Activated gamma-delta T cell treated with Interleukin-2 at 50 U/mL for 16 hours (primary cell): ENCODE measurements at places on chromosomes 2 and 18.

GRCh38 chr2:66443979-66444861 lies 9.3 kb downstream of the MEIS1 start:
- DNase-seq: no peak

DNA sequence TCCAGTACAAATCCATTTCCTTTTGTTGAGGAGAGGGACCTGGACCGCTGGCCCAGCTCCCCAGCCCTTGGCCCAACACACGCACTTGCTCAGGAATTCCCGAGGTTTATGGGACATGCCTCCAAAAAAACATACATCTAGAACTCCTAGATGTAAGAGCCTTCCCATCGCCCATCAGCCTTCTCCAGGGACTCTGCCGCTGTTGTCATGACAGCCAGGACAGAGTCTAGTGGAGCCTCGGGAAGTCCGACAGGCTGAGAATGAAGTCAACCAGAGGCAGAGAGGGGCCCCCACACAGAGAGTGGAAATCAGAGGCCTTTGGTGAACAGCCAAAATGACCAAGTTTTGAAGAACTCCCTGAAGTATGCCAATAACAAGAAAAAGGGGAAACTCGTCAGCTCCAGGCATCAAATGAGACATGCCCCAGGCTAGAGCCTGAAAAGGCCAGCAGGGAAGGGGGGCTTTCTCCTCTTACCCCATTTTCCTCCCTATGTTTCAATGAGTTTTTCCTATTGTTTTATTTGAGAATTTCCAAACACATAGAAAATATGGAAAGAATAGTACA lies 43.2 kb upstream of the CAB39 start:
- DNase-seq: no peak

DNA sequence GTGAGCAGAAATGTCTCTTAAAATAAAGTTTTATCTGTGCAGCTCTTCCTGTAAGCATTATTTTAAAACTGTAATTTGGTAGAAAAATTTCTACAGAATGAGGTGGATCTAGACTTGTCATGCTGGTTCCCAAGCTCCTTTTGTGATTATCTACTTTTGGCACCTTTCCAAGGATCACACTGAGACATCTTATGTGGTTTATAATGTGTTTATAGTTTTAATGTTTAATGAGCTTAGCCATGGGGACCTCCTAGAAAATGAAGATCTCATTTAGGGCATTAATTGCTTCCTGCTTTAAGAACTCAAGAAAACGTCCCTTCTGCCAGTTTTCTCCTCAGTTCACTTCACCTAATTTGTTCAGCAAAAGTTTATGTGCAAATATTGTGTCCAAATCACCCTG lies 468.4 kb downstream of the SUCLG1 start:
- DNase-seq: no peak

DNA sequence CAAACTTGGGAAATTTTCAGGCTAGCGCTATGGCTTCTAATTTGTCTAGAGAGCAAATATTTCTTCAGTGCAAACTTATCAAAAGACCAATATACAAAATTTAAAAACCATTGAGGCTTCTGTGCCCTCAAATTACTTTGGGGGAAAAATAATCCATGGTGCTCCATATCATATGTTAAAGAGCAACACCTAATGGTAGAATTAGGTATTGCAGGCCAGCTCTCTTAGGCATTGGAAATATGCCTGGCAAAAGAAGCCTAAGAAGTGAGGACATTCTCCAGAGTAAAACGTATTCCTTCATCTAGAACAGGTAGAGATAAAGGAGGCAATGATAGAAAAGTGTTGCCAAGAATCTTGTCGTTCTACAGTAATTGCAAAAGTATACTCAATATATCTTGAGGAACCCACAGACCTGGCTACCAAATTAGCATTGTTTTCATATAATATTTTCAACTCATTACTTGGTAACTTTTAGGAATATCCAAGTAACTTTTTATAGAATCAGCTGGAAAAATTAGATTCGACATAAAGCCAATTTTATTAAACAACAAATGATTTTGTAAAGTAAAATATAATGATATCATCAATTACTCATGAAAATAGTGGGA lies 401.1 kb downstream of the BCL11A start:
- DNase-seq: no peak

DNA sequence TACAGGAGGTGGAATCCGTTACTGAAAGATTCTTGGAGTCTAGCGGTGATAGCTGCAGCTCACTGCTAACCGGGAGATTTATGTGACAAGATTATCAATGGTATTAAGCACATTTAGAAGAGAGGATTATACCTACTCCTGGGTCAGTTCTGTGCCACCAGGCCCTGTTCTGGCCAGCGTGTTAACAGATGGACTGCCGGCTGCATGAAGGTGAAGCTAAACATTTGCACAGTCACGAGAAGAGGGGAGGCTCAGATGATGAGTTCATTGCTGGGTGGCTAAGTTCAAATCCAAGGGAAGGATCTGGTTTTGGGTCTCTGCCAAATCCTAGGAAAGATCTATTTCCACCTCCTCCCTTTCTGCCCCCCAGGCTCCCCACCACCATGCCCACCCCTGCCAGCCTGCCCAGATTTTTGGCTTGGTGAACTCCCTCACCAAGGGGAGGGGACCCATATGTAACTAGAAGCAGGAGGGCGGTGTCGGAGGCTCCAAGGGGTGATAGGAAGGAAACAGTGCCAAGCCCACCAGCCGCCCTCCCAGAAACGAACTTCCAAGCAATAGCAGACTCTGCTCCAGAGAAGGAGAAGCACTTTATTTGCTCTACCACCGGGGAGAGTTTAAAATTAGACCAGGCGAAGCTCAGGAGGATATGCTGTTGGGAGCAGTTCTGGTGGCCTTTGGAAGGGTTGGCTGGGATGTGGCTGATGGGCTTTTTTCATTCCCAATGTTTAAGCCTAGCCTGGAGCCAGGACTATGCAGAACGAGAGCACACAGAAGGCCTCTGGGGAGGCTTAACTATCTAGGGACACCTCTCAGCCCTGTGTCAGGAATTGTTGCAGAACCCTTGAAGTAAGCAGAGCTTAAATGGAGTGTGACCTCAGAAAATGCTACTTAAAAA lies 200.5 kb downstream of the KLHL29 start:
- no peak for DNase-seq

DNA sequence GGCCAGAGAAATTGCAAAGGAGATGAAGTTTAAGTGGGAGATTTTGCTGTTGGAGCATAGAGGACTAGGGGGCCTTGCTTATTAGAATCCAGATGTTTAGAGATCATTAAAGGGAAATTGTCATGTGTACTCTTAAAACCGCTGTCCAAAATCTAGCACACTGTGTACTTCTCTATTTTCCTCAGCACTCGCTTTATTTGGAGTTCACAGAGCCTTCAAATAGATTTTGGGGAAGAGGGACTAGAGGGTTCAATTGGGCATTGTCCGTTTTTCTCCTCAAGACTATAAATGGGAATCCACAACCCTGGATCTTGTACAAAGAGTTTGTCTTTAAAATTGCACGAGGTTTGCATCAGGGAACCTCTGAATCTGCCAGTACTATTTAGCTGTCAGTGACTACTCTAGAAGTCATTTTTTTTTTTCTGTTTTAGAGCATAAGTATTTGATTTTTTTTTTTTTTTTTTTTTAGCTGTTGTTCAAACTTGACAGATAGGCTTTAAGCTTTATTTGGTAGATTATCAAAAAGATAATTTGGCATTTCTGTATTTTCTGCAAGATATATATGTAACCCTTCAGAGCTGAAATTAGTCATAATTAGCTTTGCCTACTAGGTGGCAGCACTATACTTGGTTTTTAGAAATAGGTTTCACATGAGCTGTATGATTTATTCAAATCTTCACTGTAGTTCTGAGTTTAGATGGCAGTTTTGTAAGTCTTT lies 14.2 kb downstream of the PMS1 start:
- no peak for DNase-seq

- DNase-seq: no peak
Observed at GRCh38 chr2:190947711-190948251, 66.2 kb downstream of the STAT1 start.

GRCh38 chr2:50449306-50449705 lies 582.6 kb downstream of the NRXN1 start:
- DNase-seq: no peak

DNA sequence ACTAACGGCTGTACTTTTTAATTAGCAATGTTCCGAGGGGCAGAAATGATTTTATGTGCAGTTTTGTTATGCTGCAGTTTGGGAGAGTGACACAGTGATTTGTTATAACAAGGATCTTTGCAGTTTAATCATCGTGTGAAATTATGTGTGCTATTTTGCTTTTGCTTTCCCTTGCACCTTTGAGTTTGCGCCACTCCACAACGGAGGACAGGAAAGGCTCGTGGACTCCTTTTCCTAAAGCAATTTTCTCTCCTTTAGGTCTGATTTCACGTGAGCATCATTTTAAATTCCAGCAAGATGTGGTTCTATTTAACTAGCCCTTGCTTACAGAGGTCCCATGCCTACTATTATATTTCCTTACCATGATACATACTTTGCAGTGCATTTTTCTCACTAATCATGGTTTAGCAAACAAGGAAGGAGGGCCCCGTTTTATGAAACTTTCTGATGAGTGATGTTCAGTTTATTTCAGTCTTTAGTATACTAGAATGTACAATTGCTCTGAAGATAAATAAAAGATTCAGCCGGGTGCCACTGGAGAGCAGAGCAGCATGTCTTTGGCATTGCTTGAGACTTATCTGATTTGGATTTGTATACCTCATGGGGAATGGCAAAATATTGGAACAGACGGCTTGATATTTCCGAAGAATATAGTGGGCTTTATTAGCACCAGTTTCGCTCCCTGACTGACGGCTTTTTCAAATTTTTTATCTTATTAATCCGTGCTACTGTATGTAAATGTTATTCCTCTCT lies 528.2 kb upstream of the FANCL start:
- DNase-seq: no peak

DNA sequence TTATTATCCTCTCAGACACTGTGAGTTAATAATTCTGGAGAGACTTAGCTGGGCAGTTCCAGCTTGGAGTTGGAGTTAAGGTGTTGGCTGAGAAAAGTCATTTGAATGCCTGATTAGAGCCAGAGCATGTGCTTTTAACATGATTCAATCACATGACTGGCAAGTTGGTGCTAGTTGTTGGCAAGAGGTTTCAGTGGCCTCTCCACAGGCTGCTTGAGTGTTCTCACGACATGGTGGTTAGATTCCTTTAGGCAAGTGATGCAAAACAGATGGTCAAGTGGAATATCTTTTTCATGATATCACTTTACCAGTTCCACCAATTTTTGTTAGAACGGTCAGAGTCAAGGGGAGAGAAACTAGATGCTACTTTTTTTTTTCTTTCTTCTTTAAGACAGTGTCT lies 262.7 kb upstream of the FN1 start:
- no peak for DNase-seq

DNA sequence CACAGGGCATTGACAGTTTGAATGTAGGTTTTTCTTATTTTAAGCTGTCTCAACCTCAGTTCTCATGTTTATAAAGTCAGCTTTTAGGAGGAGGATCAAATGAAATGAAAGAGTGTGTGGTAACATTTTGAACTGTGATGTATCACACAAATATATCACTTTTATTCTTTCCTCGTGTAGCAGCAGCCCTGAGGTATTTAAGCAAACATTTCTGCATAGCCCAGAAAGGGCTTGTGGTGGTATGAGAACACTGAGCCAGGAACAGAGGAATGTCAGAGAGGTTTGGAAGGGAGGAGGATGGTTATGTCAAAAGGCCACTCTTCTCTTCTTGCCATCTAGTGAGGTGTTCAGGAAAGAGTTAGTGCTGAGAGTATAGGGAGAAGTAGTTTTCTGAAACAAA lies 150.2 kb downstream of the PARD3B start:
- no peak for DNase-seq

GRCh38 chr18:58496231-58496630 lies 132.7 kb downstream of the ALPK2 start:
- no peak for DNase-seq

GRCh38 chr18:46449033-46449432 lies 208.0 kb downstream of the LOXHD1 start:
- DNase-seq: no peak

DNA sequence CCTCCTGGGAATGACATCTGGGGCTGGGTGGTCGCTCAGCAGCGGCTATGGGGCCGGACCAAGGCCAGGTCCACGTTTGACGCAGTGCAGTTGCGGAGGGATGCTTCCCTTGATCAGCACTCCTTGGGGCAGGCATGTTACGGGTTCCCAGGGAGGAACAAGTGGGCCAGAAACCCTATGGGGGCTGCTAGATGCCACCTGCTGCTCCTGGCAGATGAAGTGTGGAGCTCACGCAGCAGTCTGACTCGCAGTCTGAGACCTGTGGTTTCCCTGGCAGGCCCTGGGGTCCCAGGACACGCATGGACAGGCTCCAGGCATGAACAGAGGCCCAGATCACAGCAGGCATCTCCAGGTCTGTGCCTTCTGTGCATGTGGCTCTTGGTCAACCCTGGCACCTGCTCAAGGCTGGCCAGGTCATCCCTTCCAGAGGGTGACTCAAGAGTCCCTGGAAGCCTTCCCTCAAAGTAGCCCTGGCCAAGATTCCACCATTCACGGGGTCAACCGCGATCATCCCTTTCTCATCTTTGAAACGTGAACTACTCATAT lies 20.0 kb downstream of the KCNF1 start:
- no peak for DNase-seq

DNA sequence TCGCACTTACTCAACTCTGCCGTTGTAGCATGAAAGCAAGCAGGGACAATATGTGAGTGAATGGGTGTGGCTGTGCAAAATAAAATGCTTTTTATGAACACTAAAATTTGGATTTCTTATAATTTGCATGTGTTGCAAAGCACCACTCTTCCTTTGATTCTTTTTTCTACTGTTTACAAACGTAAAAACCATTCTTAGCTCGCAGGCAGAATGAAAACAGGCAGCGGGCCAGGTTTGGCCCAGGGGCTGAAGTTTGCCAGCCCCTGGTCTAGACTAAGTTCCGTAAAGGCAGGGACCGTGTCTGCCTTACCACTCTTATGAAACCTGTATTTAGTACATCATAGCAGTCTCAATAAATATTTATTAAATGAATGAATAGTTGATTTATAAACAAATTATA lies 83.7 kb upstream of the SPATS2L start:
- DNase-seq: no peak

GRCh38 chr2:159788253-159788652 lies 9.8 kb downstream of the CD302 start:
- no peak for DNase-seq

- DNase-seq: no peak
Observed at GRCh38 chr2:22826703-22827102, 558.3 kb upstream of the KLHL29 start.

DNA sequence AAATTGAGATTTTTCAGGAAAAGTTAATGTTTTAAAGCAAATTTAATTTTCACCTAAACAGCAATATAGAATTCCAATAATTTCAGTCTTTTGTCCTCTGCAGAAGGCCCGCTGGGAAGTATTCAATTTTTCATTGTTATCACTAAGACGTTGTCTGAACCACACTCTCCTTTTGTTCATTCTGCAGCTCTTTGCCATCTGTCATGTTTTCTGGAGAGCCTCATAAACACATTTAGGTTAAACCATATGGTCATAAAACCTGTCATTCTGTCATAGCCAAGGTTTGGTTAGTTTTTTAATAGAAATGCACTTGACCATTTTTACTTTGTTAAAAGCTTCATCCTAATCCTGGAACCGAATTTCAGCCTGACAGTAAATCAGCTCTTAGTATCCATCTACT lies 54.0 kb upstream of the PGAP1 start:
- no peak for DNase-seq

- no peak for DNase-seq
Observed at GRCh38 chr2:212114489-212114888, 424.1 kb downstream of the ERBB4 start.

GRCh38 chr18:48352051-48352755 lies 57.0 kb downstream of the ZBTB7C start:
- no peak for DNase-seq
